ENCODE measurements at places on chromosomes 13 and 19.

- DNase-seq: no peak
These were observed 48.7 kb upstream of the RANBP3 start for GRCh38 chr19:6026390-6027227.

- no peak for DNase-seq
These were observed 12.8 kb downstream of the SCGB2B2 start for GRCh38 chr19:34664168-34664567.

DNA sequence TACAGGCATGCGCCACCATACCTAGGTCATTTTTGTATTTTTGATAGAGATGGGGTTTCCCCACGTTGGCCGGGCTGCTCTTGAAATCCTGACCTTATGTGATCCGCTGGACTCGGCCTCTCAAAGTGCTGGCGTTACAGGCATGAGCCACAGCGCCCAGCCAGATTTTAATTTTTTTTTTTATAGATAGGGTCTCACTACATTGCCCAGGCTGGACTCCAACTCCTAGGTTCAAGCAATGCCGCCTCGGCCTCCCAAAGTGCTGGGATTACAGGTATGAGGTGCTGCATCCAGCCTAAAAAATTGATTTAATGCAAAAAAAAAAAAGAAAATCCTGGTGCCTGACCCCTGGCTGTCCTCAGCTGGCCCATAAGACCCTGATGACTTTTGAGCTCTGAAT, 24.9 kb upstream of the CERS4 start:
- no peak for DNase-seq

GRCh38 chr19:2253106-2254063, 2.8 kb downstream of the JSRP1 start:
- no peak for DNase-seq

- no peak for DNase-seq
These were observed 35.6 kb upstream of the TFDP1 start for GRCh38 chr13:113548778-113549621.

- DNase-seq: no peak
These were observed 407.5 kb downstream of the SPRY2 start for GRCh38 chr13:79933389-79933788.

Data from KG1 (cell line).